Kasumi-1 (cell line): ENCODE measurements at places on chromosomes 3 and 15.

- no peak for DNase-seq
These were observed 28.5 kb downstream of the TSPAN3 start for GRCh38 chr15:77042245-77042919.

DNA sequence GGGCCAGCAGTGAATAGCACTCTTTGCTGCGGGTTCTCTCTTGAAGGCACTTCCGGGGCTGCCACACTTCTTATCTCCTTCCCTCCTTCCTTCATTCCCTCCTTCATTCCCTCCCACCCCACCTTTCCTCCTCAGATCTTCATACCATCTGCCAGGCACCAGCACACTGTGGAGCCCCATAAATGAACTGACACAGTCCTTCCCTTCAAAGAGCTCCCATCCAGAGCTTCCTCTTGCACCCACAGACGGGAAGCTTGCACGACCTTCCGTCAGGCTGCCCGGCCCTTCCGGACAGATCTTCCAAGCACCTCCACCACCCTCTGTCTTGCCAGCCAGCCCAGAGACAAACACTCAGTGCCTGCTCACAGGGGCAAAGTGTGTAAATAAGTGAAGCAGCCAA, 65.4 kb upstream of the HERC1 start:
- DNase-seq = peak; percentile 55

DNA sequence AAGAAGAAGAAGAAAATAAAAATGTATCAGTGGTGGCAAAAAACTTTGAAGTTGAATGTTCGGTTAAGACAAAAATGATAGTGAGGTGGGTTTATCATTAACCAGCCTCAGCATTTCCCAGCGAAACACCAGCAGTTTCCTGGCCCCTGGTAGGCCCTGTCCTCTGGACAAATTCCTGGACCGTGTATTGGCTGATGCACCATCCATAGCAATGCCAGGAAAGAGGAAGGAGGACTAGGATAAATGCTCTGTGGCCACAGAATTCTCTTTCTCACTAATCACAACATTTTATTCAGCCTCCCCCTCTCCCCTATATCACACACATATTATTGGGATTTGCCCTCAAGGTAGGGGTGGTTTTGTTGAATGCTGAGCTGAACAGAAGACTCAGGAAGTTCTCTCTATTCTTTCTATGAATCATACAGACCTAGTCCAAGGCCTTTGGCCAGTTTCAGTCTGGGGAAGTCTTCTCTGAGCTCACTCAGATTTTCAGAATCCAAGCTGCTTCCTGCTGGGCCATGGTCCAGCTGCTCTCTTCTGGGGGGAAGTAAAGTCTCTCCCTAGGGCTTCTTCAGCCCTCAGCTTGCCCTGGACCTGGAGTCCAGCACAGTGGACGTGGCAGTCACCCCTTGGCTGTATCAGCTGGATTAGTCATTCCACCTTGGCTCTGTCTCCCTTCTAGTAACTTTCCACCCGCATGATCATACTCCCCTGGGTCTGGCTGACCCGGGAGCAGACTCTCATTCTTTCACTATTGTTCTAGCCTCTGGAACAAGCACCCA, 27.6 kb downstream of the SLC28A1 start:
- DNase-seq = no peak

DNA sequence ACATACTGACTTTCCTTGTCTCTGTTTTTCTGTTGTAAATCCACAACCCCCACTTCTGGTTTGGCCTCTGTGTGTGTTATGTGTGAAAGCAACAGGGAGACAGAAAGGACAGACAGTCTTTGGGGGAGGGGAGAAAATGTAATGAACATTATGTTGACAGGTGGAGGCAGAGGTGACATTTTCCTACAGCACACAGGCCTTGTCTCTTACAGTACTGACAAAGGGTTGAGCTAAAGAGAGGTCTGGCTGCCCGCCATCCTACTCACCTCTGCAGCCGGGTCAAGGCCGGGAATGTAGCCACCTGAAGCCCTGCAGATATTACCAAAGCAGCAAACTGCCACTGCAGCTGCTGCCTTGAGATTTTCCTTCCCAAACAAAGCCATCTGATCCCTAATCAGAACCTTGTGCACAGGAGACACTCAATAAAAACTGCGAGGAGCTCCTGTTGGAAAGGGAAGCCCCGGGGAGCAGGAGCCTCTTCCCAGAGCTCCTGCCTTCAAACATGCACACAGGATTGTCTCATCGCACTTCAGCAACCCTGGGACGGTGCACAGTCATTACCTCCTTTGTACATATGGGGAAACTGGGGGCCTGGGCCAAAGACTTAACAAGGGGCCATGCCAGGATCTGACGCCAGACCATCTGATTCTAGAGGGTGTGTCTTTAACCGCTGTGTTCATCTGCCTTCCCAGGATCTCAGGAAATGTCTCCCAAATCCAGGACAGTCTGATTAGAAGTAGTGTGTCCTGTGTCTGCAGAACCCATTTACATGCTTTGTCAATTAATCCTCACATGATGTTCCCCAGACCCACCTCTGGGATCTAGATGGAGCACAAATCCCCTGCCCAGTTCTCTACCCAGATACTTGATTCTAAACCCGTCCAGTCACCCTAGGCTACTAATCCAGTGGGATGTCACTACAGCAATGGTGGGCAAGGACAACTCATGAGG, 14.2 kb downstream of the MYO5C start:
- no peak for DNase-seq

DNA sequence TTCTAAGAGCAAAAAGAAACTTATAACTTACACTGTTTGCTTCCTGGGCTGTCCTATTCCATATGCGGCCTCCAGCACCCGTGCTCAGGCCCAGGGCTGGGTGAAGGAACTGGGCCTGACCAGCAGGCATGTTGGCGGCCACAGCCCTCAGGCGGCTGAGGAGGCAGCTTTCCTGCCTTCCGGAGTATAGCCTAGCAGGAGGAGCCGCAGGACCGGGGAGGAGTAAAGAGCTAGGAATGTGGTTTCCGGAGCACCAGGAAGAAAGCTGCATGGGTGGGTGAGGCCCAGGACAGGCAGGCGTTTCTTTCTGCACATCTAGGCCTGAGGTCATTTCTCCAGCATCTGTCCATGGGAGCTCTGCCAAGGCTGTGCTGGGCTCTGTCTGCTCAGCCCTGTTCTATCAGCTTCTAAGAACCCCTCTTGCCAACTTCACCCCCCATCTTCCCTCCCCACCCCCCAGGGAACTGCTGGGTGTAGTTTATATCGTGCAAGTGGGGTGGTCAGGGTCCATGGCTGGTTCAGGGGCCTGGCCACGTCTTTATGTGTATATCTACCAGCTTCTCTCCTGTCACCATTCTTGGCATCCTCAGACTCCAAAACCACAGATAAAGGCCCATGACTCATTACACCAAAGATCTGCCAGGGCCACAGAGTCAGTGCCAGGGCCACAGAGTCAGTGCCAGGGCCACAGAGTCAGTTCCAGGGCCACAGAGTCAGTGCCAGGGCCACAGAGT, 7.8 kb upstream of the KIF7 start:
- DNase-seq = no peak

DNA sequence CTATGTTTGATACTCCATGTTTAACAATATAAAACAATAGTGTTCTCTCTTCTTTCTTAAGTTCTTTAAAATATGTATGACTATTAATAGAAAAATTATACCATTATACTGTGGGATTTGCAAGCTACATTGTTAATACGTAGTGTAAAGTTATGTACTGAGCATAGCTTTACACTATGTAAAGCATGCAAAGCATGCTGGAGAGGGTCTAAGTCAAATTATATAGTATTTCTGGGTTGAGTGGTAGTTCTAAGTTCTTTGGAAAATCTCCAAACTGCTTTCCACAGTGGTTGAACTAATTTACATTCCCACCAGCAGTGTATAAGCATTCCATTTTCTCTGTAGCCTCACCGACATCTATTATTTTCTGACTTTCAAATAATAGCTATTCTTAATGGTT, 253.0 kb downstream of the RAP2B start:
- no peak for DNase-seq

- DNase-seq = no peak
These were observed 486.8 kb downstream of the GBE1 start for GRCh38 chr3:81274671-81275070.

GRCh38 chr3:54830658-54831057, 97.2 kb downstream of the LRTM1 start:
- peak; percentile 48 for DNase-seq

GRCh38 chr3:75983609-75984290, 198.4 kb upstream of the ZNF717 start:
- DNase-seq = no peak

DNA sequence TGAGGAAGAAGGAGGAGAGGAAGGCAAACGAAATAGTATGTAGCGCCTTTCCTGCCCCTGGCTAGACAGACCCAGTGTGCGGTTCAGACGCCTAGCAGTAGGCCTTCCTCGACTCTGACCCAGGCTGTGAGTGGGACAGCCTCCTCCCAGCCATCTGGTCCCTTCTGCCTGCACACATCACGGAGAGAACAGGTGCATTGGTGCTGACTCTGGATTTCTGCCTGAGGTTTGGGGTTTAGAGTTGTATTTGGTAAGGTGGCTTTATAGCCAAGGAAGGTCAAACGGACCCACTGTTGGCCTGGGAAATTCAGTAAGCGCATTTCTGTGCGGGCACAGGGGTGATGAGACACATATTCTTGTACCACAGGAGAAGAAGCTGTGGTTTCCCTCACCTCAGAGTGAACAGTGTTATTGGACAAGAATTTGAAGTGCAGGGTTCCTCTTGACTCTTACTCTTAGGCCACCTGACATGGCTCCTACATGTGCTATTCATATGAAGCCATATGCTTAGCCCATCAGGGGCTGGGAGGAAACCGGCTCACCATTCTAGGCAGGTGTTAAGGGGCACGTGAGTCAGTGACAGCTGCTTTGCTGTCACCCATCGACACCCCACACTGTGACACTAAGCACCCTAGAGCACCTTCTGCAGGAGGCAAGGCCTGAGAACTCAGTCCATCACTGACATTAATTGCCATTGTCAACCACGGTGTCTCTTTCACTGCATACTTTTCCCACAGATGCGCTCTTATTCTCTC, 143.3 kb downstream of the CHDH start:
- no peak for DNase-seq

DNA sequence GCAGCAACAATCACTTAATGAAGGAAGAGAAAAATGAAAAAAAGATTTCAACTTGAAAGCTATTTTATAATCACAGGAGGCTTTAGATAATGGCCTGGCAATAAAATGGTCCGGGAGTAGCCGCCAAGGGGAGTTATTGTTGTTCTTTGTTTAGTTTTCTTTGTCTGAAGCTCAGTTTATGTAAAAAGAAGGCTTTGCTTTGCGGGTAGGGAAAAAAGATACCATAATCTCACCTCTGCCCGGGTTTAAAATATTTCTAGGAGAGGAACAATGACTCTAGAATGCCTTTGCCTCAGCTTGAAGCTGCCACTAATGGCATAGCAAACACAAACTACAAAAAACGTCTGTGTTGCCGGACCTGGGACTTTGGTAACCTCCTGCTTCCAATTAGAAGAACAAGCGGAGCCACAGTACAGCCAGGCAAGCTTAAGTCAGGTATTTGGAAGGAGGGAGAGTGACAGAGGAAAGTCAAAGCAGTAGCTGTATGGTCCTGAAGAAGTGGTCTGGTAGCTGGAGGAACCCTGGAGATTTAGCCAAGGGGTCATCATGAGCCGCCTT, 764.5 kb downstream of the TUSC7 start:
- DNase-seq = no peak

DNA sequence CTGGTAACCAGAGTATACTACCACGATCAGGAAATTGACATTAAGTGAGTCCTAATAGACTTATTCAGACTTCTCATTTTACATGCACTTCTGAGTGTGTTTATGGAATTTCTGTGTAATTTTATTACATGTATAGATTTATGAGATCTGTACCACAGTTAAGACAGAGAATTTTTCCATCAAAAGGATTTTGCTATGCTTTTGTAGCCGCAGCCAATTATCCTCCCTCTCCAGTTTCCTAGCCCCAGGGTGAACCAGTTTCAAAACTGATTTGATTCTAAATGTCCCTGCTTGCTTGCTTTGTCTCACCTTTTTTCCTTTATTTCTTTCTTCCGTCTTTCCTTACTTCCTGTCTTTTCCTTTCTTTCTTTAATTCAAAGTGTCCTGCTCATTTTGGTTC, 661.2 kb upstream of the BCHE start:
- DNase-seq = no peak
